ENCODE measurements at places on chromosomes 4 and X. TPM values are rescaled to one million over a fixed set of nuclear protein-coding genes. Genes with fewer than 3 reads are reported as not detected.

The ANXA3 gene
- total RNA-seq: 31.2 TPM

The LEF1 gene
- 0.63 TPM for total RNA-seq

The ELK1 gene
- 13.3 TPM for total RNA-seq

The KLKB1 gene
- total RNA-seq: not detected

The GRPR gene
- total RNA-seq: not detected
